ENCODE measurements at places on chromosomes 11 and 22.

GRCh38 chr11:110095554-110095953, 2.4 kb downstream of the ZC3H12C start:
- DNase-seq: no peak

DNA sequence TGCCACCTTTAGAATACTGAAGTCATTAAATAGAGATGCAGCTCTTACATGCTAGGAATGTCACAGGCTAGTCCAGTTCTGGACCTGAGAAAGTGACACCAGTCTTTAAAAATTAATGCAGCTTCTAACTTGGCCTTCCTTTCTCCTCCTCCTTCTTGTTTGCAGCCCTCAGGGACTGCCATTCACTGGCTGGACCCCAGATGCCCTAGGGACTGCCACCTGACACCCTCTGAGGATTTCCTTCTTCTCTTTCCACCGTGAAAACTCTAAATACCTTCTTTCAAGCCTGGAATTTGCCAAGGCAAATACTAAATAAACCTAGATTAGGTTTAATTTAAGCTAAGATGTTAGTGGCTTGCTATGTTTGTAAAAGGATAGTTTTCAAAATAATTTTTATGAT, 78.4 kb downstream of the MUC15 start:
- no peak for DNase-seq

GRCh38 chr11:119345685-119346084, 820 bp downstream of the MFRP start:
- DNase-seq: no peak

DNA sequence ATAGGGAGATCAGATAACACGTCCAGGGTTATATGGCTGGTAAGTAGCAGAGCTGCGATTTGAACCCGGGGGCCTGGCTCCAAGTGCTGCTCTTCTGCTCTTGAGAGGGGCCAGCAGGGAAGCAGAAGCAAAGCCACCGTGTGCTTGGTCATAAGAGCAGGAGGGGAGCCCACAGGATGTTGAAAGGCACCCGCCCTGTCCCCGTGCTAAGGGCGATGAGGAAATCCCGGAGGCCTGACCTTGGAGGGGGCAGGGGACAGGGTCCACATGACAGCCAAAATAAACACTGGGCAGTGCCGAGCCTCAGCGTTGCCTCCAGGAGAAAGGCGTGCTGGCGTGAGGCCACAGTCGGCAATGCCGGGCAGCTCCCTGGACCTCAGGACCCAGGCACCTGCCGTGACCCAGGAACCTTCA, 28.8 kb downstream of the TOM1 start:
- no peak for DNase-seq

DNA sequence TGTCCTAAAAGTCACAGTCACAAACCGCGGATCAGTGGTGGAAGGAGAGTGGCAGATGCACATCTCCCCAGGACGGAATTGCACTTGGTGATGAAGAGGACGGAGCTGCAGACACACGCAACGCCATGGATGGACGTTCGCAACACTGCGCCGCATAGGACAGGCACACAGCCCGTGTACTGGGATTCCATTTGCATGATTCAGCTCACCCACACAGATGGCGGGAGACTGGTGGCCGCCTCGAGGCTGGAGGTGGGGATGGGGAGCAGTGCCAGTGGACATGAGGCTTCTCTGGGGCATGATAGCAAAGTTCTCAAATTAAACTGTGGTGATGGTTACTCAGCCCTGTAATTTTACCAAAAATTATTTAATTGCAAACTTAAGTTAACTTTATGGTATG, 37.4 kb downstream of the DUSP8 start:
- DNase-seq: no peak

- DNase-seq: no peak
Measured at GRCh38 chr11:37957717-37958116, 1359.7 kb upstream of the RAG2 start.

DNA sequence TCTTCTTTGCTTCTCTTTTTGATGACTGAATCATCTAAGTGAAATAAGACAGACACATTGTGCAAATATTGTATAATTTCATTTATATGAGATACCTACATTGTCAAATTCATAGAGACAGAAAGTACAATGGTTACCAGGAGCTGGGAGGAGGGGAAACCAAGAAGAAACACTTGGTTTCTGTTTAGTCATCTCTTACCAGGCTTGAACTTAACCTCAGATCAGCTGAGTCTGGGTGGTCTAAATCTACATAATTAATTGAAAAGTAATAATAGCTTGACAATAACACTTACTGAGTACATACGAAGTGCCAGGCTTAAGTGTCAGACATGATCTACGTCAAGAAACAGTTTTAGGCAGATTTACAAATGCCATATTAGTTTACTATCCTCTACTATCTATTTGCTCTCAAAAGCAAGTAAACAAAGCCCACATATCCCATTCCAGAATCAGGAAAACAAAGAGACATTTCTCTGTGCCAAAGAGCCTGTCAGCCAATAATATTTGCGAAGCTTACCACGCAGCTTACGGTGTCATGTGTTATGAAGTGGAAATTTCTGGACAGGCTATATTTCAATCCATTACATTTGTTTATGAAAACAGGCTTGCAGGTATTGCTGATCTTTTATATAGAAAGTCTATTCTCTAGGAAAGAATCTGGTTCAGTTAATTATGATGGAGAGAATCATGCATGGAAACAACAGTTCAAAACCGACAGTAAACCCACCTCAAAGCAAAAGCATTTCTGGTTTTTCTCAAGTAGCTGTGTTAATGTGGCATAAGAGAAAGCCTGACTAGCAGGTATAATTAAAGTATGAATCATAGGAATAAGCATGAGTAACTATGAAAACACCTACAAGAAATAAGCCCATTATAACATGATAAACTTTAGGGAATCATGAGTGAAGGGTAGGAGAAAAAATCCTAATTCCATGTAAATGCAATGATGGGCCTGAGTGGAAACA, 2.7 kb upstream of the ARHGAP42 start:
- DNase-seq: no peak

- DNase-seq: no peak
Measured at GRCh38 chr11:122724520-122724919, 69.0 kb downstream of the UBASH3B start.

- no peak for DNase-seq
Measured at GRCh38 chr22:28146401-28147314, 227.6 kb upstream of the PITPNB start.

- no peak for DNase-seq
Measured at GRCh38 chr22:39661842-39662685, 91.5 kb downstream of the CACNA1I start.

DNA sequence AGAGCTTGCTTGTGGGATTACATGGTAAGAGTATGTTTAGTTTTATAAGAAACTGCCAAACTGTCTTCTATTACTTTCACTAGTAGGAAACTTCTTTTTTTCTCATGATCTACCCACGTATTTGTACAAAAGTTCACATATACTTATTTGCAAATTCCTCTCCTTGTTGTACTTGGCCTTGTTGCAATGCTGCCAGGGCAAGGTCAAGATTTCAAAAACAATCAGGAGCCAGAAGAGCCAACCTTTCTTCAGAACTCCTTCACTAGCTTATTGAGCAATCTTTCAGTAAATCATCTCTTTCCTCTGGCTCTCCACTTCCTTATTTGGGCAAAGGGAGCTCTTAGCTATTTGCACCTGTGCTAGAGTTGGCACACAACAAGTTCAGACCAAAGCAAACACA, 9.7 kb downstream of the SRSF8 start:
- no peak for DNase-seq

Data from substantia nigra (tissue), 51 donors.